ENCODE measurements at places on chromosomes 3 and 15.

- DNase-seq: no peak
Measured at GRCh38 chr3:154559623-154560022, 129.6 kb upstream of the GPR149 start.

DNA sequence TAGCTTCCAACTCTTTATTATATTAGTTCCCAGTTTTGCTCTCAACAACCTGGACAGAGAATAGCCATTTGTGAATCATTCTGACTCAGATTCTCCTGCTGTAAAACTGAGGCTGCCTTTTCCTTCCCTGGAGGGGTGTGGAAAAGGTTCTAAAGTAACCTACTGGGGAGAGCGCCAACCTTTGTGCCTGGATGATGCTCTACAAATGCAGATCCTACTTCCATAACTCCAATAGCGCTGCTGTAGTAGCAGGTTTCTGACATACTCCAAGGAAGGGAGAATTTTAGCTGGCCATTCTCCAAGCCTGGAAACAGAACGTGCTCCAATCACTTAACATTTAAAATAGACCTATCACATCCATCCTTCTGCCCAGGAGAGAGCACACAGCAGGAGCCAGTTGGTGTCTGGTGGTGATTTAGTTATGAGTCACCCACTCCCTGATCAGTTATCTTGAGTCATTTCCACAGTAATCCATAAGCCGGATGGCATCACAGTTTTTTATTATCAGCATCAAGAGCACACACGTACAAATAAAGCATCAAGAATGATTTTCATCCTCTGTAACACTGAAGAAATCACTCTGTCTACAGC lies 38.3 kb downstream of the MYH15 start:
- DNase-seq: no peak

GRCh38 chr15:89196994-89197393 lies 24.4 kb downstream of the RLBP1 start:
- no peak for DNase-seq

DNA sequence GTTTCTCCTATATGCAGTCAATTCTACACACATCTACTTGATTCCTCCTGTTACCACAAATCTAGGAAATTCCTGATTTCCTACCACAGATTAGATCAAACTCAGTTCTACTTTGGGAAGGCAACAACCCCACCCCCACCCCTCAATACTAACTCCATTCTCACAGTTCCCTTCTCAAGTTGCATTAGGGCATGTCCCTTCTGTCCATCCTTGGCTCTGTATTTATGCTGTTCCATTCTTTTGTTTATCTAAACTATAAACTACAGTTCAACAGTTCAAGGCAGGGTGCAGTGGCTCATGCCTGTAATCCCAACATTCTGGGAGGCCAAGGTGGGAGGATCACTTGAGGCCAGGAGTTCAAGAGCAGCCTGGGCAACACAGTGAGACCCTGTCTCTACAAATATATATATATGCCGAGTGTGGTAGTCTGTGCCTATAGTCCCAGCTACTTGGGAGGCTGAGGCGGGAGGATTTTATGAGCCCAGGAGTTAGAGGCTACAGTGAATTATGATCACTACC lies 25.2 kb upstream of the IMPDH2 start:
- no peak for DNase-seq

- no peak for DNase-seq
Measured at GRCh38 chr3:58464866-58465265, 27.0 kb upstream of the KCTD6 start.

DNA sequence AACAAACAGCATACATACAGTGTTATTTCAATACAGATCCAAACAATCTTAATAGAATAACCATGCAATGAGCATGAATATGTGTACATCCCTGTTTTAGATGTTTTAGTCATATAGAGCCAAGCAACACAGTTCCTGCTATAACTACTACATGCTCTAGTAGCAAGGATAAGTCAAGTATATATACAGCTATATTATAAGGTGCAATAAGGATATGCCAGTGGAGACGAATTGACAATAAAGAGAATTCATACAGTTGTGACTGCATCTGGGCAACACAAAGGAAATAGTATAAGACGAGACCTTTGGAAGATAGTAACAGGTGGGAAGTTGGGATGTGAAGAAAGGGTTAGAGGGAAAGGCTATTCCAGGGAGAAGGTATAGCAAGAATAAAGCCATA lies 103.4 kb downstream of the TPRG1 start:
- DNase-seq: no peak

- no peak for DNase-seq
Measured at GRCh38 chr15:96053031-96053780, 277.3 kb upstream of the NR2F2 start.

- DNase-seq: no peak
Measured at GRCh38 chr3:124759666-124760401, 29.6 kb downstream of the UMPS start.

GRCh38 chr3:59758672-59759071 lies 708.8 kb upstream of the CFAP20DC start:
- DNase-seq: no peak

- DNase-seq: no peak
Measured at GRCh38 chr3:189862385-189862998, 231.3 kb downstream of the TP63 start.

- no peak for DNase-seq
Measured at GRCh38 chr3:13064159-13064868, 8.9 kb downstream of the IQSEC1 start.

DNA sequence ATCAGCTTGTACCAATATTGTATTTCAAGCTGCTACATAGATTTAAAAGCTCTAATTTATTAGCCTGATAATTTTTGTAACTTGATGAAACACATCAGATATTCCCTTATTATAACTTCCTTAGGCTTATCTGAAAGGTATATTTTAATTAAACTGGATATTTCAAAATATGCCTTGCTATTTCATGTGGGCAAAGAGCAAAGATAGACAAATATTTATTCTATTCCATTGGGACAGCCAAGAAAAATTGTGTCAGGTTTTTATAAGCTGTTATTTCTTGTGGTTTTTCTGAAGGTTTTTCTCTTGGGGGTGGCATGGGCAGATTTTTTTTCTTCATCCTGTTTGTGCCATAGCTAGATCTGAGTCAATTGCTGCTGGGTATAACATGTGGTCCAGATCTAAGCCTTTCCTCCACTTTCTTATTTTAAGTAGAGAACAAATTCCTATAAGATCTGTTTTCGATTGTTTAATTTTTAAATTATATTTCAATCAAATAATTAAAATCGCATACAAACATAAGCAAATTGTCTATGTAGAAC lies 249.5 kb downstream of the NAALADL2 start:
- DNase-seq: no peak

- no peak for DNase-seq
Measured at GRCh38 chr15:51775967-51776816, 24.8 kb downstream of the TMOD2 start.

GRCh38 chr15:77791941-77792340 lies 159.2 kb upstream of the LINGO1 start:
- no peak for DNase-seq

DNA sequence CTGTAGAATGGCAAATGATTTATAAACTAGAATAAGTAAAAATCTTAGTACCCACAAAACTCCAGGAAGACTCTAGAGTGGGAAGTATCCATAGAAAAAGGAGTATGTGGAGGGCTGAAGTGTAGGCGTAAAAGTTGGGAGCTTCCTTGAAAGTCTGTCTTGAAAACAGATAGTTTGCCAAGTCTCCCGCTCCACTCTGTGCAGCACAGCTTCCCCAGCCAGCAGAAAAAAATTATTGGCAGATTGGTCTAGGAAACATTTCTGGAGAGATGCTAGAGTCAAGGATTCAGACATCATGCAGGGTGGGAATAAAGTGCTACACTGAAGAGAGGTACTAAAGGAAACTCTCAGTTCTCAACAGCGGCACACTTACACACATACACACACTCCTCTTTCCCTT lies 53.4 kb upstream of the CD200R1L start:
- no peak for DNase-seq

All from GM18507 (cell line).